ENCODE measurements at places on chromosomes 12 and 14.

DNA sequence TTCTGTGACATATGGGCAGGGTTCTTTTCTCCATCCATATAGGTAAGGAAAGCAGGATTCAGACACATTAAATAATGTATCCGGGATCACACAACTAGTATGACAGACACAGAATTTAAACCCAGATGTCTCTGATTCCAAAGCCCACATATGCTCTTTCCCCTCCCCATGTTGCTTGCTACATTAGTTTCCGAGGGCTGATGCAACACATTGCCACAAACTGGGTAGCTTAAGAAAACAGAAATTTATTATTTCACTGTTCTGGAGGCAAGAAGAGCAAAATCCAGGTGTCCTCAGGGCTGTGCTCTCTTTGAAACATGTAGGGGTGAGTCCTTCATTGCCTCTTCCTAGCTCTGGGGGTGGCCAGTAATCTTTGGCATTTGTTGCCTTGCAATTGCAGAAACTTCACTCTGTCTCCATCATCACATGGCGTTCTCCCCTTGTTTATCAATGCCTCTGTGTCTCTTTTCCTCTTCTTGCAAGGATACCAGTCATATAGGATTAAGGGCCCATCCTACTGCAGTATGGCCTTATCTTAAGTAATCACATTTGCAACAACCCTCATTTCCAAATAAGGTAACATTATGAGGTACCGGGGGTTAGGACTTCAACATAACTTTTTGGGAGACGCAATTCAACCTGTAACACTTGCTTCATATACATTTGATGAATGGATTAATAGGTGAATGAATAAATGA is 83.0 kb upstream of the CCND2 start:
- no peak for DNase-seq

- DNase-seq, result peak; percentile 78
Observed at GRCh38 chr12:46269429-46270241, 792 bp upstream of the SLC38A1 start.

DNA sequence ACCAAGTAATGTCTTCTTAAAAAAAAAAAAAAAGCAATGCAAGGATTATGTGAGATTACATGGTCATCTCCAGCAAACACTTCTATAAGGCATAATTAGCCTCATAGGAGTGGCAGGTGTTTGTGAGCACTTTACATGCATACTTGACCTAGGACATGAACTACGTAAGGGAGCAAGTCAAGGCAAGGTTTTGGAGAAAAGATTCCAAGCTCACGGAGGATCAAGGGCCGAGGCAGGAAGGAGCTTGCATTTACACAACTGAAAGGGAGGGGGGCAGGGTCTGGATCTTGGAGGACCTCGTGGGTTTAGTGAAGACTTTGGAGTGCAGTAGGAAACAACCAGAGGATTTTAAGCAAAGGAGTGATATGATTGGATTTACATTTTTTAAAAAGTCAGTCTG is 112.5 kb downstream of the CCER1 start:
- no peak for DNase-seq

DNA sequence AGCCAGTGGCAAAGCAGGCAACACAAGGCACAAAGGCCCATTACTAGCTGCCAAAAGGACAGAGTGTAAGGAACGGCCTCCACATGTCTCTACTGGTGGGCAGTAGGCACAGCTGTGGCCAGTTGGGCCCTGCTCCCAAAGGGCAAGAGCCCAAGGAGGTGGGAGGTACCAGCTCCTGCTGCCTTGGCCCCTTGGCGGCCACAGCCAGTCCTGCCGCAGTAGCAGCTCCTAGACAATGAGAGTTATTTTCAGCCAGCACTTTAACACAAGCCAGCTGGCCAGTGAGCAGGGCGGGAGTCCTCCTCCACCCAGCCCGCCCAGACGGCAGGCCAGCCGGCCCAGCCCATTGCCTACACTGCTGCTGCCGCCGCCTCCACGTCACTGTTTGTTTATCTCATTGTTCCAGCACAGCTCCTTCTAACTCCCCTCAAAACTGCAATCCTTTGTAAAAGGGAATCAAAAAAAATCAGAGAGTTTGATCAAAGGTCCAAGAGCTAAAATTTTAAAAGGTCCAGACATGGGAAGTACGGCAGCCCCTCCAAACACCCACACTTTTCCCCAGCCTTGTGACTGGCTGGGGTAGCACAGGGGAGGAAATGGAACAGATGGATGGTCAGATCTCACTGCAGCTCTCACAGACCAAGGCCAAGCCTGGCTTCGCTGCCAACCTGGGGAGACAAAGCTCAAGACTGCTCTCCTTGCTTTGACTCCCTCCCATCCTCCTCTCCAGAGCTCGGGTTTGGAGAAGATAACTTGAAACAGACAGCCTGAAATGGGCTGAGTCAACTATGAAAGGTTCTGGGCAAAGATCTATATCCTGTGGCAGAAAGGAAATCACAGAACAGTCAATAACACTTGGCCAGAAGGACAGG is 33.5 kb downstream of the FMNL3 start:
- DNase-seq, result no peak

DNA sequence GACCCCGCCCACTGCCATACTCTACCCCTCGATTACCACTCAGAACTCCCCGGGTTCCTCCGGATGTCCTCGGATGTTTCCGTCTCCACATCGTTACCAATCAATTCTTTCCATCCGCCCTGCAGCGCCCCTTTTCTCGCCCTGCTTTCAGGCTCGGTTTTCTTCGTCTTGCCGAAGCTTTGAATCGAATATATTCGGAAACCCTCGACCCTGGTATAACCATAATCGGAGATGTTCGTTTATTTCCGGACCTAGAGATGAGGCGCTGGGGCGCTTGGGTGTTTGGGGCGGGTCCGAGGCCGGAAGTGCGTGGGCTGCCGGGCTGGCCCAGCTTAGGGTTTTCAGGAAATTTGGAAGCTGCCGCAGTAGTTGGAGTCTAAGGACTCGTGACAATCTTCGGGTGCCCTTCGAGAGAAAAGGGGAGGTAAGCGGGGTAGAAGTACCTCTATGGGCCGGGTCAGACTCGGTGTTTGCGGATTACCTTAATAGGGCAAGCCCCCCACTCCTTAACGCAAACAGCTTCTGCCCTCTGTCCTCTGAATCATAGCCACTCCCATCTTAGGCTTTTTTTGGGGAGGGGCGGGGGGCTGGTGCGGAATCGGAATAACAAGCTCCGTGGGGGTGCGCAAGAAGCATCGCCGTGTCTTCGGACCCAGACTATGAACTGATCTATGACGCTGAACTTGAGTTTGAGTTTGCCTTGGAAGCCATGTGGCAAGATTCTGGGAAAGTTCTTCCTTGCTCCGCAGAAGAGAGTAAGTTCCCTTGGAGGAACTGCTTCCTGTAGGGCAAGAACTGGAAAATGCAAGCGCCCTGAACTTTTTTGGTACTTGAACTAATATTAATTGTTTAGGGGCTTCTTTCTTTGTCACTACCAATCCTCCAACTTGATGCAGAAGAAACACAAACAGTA is at the start of gene C14orf119:
C14orf119 (plus strand) TSS at position 310 of the 913 bp plus-strand sequence. CDS start 2,154 bp downstream, outside the sequence.
- no peak for DNase-seq

GRCh38 chr12:116217045-116217735 is 60.3 kb downstream of the MED13L start:
- DNase-seq, result no peak

GRCh38 chr14:37673439-37673838 is 78.0 kb downstream of the TTC6 start:
- no peak for DNase-seq

DNA sequence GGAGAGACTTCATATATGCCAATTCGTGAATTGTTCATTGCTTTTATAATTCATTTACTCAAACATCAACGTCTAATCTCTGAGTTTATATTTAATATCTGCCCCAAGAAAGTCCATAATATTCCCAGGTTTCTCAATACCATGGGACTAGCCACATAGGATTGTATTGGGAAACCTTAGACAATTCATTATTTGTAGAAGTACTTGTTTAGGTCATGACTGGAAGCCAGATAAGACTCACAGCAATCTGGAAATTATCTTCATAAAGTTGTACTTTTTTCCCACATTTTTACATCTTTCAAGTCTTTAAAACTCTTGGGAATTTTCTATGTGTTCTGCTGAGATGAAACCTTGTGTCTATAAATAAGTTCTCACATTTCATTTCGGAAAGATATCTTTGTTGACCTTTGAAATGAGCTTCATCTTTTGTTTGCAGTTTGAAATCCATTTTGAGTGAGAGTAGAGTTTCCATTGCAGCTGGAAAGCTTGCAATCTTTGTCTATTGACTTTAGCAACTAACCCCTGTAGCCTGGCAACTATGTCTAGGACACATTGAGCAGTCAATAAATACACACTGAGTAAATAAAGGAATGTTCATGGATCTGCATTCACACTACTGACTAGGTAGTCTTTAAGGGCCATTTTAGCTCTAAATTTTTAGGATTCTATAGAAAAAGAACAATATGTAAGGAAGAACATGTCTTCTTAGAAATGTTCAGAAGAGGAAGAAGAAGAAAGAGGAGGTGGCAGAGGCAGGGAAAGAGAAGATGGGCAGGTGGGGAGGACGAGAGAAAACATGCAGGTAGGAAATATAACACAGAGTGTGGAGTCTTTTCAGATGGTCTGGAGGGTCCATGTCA is 154.4 kb downstream of the LRIG3 start:
- no peak for DNase-seq

DNA sequence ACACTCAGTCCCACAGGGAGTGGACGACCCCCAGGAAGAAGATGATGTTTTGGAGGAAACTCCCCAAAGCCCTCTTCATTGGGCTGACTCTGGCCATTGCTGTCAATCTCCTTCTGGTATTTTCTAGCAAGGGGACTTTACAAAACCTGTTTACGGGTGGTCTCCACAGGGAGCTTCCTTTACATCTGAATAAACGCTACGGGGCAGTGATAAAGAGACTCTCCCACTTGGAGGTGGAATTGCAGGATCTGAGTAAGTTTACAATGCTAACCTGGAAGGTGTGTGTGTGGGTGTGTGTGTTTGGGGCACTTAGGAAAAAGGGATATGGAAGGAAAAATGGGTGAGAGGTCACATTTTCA is 416 bp downstream of the GALNT8 start:
- no peak for DNase-seq

DNA sequence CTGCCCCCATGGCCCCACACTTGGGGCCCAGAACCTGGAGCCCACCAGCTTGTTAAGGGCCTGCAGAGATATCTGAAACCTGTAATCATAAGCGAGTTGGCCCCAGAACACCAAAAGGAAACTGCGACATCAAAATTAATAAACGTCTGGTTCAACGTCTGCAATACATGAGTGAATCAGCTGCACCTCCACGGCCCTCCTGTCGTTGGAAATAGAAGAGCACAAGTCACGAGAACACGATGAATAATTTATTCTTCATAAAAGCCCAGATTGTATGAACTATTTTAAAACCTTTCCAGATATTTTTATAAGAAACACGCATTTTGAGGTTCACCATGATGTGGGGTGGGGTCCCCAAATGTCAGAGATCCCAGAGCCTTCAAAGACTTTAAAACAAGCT is 9.7 kb upstream of the CMKLR1 start:
- DNase-seq, result no peak

- DNase-seq, result no peak
Observed at GRCh38 chr14:50318031-50318626, 6.0 kb downstream of the DMAC2L start.
